GM13977 (cell line): ENCODE measurements at places on chromosomes 7 and 10.
A peak's percentile ranks its signal among the peaks of the same experiment; 100 is the strongest.

DNA sequence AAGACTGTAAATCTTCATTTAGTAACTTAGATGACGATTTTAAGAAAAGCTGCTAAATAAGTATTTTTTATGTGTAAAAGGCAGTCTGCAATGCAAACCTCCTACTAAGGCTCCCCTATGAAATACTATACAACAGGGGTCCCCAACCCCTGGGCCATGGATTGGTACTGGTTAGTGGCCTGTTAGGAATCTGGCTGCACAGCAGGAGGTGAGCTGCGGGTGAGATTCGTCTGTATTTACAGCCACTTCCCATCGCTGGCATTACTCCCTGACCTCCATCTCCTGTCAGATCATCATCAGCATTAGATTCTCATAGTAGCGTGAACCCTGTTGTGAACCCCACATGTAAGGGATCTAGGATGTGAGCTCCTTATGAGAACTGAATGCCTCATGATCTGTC lies 580.4 kb downstream of the MAGI2 start:
- no peak for DNase-seq

GRCh38 chr7:129188892-129189660 lies 643 bp downstream of the SMO start:
- DNase-seq: peak; percentile 68

GRCh38 chr10:32144817-32145688 lies 88.8 kb upstream of the KIF5B start:
- DNase-seq: no peak

DNA sequence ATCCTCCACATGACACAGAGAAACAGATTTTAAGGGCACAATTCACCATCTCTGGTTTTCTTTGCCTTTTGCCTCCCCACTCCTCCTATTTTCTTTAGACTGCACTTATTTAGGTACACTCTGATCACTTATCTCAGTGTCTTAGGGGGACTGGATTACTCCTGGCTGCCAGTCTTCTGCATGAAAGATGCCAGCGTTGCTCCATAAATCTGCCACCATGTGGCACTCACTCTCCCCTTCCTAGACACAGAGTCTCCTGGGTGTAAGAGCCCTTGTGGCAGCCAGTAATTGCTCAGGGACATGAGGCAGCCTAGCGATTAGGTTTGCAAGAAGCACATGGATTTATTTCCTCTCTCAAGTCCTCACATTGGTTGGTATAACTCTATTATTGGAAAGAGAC lies 34.5 kb upstream of the RBM20 start:
- DNase-seq: no peak

DNA sequence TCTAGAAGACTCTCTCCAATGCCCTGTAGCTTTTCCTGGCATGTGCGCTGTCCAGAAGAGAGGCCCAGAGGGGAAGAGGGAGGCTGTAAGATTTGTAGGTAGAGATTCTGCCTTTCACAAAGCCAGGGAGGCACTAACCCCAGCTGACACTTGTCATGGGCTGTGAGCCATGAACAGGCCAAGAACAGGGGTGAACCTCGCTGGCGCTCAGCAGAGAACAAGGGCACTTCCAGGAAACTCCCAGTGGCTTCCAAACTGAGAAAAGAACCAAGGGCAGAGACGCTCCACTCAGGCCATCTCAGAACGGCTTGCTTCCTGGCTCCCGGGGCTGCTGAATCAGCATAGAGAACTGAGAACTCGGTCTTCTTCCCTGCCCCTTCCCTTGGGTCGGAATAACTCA lies 257.8 kb upstream of the ZNF32 start:
- DNase-seq: no peak

GRCh38 chr10:119362122-119362521 lies 154.8 kb downstream of the GRK5 start:
- no peak for DNase-seq

GRCh38 chr7:36611703-36612102 lies 112.6 kb downstream of the AOAH start:
- DNase-seq: no peak

- DNase-seq: no peak
These were observed 7.2 kb downstream of the RNF133 start for GRCh38 chr7:122691569-122692235.

DNA sequence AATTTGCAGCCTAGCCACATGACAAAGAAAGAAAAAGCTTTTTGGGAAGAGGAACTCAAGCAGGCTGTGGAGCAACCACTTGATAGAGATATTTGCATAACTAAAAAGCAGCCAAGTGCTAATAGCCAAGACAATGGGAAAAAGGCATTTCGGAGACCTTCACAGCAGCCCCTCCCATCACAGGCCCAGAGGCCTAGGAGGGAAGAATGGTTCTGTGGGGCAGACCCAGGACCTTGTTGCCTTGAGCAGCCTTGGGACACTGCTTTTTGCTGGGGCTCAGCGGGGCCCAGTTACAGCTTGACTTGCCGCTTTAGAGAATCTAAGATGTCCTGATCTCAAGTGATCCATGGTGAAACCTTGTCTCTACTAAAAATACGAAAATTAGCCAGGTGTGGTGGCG lies 38.5 kb downstream of the FAM149B1 start:
- DNase-seq: no peak

DNA sequence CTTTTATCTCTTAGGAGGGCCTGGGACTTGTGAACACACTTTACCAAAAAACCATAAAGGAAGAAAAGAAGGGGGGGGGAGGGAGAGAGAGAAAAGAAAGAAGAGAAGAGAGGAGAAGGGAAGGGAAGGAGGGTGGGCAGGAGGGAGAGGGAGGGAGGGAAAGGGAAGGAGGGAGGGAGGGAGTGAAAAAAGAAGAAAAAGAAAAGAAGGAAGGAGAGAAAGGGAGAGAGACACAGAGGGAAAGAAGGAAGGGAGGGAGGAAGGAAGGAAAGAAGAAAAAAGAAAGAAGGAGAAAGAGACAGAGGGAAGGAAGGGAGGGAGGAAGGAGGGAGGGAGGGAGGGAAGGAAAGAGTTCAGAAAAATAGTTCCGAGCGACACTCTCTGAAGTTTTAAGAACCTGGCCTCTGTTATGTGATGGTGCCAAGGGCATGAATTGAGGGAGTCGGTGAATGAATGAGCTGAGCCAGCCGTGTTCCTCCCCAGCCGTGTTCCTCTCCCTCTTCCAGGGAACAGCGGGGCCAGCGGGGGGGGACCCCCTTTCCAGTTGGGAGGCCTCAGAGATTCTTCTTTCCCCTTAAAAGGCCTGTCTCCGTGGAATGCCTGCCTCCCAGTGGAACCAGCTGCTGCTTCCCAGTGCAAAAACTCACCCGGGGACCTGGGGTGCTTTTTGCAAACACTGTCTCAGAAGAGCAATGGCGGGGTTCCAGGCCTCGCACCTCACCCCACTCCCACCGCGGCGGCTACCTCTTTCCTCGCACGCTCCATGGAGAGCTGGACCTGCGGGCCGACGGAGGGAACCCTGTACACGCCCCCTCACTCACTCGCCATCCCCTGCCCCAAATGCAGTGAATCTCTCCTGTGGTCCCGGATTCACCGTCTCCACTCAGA lies 84.1 kb downstream of the FOXL3 start:
- DNase-seq: no peak

- DNase-seq: no peak
These were observed 16.9 kb downstream of the SVIL start for GRCh38 chr10:29617880-29618340.

- DNase-seq: no peak
These were observed 24.8 kb upstream of the FAM171A1 start for GRCh38 chr10:15395935-15396334.

- DNase-seq: no peak
These were observed 562.3 kb downstream of the CCSER2 start for GRCh38 chr10:84890706-84891105.

GRCh38 chr7:27245798-27246691 lies 3.4 kb downstream of the EVX1 start:
- DNase-seq: peak; percentile 30

DNA sequence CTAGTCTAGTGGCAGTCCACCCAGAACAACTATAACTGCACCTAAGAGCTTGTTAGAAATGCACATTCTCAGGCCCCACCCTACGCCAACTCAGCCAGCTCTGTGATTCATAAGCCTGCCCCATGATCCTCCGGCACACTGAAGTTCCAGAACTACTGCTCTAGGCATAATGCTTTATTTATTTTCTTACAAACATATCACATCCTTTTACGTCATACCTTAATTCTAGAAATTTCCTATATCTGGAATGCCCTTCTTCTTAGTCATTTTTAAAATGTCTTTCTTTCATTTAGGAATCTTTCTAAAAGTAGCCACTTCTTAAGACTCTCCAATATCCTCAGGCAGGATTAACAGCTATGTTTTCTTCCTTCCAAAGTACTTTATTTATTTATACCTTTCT lies 480.1 kb downstream of the INHBA start:
- DNase-seq: no peak

DNA sequence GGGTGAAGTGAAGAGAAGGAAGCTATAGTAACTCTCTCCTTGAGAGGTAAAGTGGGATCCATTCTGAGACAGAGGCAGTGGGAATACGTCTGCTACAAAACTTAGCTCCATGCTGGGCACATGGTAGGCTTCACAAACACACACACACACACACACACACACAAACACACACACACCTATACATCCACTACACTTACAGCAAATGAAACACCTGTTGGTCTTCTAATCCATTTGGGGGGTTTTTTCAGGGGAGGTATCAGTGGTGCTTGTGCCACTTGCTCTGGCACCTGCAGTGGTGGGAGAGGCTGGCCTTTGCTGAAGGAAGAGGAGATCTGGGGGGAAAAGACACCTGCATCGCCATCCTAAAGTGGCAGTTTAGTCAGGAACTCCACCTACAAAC lies 14.5 kb downstream of the SEC31B start:
- DNase-seq: no peak

GRCh38 chr10:75469006-75469616 lies 37.7 kb downstream of the LRMDA start:
- DNase-seq: no peak

DNA sequence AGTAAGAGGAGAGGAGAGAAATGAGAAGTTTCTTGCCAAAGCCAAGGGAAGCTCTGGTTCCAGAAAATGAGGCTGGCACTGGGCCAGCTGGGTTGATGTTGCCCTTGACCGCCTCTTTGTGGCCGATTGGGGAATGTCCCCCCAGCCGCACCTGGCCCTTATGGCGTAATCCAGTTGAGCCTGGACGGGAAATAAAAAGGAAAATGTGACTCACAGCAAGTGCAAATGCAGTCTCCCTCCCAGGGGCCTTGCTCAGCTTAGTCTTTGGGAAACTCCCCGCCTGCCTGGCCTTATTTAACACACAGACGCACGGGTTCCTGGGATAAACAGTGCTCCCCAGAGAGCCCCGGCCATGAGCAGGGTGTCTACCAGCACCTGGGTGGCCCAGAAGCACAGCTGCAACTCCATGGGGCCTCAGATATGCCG lies 174.8 kb downstream of the KIAA1217 start:
- DNase-seq: peak; percentile 74

- no peak for DNase-seq
These were observed 155.4 kb downstream of the DYNC1I1 start for GRCh38 chr7:95927756-95928155.

GRCh38 chr10:90317172-90317571 lies 540.7 kb downstream of the HTR7 start:
- no peak for DNase-seq

DNA sequence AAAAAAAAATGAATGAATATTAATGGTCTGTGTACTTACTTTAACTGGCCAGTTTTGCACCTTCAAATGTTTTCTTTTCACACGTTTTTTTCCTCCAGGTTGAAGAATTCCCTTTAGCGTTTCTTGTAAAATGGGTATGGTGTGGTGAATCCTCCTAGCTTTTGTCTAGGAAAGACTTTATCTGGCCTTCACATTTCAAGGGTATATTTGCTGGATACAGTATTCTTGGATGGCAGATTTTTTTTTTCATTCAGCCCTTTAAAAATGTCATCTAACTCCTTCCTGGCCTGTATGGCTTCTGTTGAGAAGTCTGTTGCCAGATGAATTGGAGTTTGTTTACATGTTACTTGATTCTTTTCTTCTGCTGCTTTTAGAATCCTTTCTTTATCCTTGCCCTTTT lies 10.1 kb downstream of the SLC25A40 start:
- no peak for DNase-seq
